Activated T-helper 1 cell treated with anti-CD3 and anti-CD28 coated beads, Interleukin-2, amount 50 U/mL, for 16 hours (primary cell): ENCODE measurements at places on chromosomes 4 and X.

GRCh38 chrX:14032406-14032805, 2.7 kb upstream of the GEMIN8 start:
- DNase-seq: peak; percentile 4

DNA sequence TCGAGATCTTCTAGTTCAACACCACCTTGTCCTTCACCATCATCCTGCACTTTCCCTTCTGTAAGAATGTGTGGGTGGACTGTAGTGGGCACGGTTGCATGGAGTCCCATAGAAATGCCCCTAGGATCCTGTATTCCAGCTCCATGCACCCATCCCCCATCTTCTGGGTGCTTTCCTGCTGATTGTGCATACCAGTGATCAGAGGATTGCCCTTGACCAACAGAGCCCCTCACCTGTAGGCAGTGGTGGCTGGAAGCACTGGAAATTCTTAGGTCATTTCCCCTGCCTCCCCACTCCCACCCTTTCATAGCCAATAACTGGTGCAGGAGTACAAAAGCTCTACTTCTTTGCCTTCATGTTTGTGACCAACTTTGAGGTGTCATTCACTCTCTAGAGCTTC, 213.4 kb upstream of the ARSJ start:
- no peak for DNase-seq

DNA sequence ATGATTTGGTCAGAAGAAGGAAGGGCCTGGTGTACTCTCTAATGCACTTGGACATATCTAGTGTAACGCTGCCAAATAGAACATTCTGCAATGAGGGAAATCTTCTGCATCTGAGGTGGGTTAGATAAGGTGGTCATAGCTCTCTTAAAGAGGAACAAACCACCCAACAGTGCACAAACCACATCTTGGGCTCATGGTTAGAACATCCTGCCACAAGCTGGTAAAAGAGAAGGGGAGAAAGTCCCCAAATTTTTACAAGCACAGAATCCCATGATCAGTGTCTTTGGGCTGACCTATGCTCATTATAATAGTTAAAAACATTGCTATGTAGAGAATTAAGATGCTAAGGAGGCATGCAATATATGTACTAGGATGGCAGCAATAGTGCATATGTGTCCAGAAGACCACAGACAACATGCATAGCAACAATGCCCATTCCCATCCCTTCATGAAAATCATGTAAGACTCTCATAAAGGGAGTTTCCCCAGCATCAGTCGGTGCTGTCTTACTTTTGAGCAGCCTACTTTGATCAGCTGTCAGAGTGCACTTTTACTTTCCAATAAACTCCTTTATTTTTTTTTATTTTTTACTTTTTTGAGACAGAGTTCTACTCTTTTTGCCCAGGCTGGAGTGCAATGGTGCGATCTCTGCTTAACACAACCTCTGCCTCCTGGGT, 99.7 kb upstream of the SLC7A11 start:
- no peak for DNase-seq

DNA sequence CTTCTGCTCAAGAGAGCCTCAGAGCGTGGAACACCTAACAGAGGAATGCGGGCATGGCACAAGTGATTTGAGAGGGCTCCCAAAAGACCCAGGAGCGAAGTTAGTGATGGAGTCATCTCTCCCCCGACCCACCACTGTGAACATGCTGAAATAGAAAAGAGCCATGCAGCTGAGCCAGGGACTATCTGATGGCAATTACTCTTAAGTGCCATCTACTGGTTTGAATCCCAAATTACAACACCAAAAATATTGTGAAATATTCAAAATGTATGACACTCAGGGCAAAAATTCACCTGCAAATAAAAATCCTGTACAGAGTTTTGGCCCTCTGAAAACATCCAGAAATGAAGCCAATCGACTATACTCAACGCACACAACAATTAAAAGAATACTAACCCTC, 2038.9 kb upstream of the ADGRL3 start:
- DNase-seq: no peak

DNA sequence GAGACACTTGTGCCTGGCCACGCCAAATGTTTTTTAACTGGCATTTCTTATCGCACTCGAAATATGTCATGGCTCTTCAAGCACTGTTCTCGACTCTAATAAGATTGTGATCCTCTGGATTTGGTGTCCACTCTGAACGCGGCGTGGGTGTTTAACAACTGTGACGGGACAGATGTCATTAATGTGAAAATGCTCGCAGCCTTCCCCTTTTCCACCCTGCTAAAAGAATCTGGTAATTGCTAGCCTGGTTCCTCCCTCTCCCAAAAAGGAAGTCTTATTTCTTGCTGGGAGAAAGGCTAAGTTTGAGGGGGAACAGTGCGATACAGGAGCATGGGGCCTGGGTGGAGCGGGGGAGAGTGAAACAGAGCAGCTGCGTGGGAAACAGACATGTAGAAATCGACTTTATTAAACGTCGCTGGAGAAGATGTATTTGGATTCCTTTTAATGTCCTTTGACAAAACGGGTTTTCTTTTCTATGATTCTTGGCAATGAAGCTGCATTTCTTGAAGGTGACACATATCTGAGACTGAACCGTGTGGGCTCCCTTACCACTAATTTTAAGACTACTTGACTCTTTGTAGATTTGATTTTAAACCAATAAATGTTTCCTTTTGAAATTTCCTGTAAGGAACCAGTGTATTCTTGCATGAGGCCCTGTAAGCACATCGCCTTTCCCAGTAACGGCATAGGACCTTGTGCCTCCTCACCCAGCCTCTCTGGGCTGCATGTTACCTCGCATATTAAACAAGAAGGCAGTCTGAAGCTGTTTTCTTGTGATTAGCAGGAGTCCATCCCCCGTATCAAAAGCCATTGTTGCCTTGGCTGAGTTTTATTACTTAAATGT, 17.8 kb downstream of the TBC1D1 start:
- DNase-seq: no peak

DNA sequence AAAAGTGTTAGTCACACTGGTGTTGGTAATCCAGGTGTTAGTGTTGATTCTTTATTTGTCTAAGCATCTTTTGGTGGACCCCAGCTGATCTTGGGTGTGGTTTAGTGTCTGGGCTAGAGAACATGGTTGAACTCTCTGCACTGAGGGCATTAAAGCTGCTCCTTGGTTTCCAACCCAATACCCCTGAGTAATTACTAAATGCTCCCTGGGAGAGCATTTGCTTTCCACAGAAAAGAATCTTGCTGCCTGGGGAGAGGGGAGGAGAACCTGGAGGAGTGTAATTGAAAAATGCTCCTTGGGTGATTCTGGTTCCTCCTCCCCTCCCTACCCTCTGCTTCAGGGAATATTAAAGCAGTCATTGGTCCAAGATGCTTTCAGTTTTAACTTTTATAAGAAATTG, 3.1 kb downstream of the GUCY1B1 start:
- no peak for DNase-seq

GRCh38 chrX:22063284-22063683, 31.2 kb downstream of the PHEX start:
- no peak for DNase-seq

DNA sequence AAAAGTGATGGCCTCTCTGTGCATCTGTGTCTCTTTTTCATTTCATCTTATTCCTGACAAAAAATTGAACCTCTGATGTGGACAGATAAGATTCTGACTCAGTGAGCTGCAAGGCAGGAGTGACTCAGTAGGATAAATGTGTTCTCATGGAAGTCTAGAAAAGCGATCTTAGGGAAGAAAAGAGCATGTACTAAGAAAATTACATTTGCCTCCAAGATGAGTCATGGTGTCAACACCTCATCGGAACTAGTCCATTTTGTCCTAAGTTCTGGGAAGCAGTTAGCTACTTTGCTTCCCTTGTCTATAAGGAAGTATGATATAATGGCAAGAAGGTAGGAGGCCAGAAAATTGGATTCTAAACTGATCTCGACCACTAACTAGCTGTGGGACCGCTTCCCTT, 83.5 kb upstream of the AFF2 start:
- no peak for DNase-seq

DNA sequence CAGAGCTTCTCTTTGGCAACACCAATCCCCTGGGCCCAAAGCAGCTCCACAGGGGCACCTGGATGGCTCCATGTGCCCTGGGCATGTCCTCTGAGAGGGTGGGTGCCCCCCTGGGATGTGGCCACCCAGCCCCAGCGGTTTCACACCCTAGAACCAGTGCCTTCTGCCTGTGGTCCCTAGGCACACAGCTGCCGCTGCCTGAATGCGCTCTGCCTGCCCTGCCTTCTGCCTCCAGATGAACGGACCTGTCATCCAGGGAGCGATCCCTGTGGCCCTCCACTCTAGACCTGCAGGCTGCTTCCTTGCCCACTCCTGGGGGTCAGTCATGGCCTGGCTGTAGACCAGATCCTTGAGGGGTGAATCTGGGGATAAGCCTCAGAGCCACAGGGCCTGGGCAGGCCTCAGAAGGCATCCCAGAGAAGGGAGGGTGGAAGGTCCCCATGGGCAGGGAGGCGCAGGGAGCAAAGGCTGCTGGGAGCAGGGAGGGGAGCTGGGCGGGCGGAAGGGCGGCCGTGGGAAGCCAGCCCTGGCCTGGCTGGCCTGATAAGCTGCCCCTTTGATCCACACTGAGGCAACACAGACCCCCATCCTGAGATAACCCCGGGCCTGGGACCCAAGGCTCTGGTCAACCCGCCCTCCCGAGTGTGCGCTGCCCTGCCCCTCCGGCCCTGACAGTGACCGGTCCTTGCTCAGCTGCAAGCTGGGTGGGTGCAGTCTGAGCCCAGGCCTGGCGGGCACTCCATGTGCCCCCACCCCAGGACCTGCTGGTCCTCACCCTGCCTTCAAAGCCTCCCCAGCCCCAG, 8.1 kb upstream of the FGFR3 start:
- no peak for DNase-seq

GRCh38 chrX:68669871-68670270, 22.4 kb downstream of the STARD8 start:
- DNase-seq: no peak

DNA sequence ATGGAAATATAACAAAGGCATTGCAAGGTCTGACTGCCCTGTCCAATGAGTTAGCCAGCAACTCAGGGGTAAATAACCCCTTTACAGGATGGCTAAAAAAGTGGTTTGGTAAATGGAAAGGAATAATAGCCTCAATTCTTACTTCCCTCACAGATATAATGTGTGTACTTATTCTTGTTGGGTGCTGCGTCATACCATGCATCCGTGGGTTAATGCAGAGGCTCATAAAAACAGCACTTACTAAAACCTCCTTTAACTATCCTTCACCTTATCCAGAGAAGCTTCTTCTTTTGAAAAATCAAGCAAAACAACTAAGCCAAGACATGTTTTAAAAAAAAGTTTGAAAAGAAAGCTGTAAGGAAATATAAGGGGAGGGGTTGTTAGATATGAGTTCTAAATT, 301.0 kb downstream of the PAPSS1 start:
- DNase-seq: no peak

DNA sequence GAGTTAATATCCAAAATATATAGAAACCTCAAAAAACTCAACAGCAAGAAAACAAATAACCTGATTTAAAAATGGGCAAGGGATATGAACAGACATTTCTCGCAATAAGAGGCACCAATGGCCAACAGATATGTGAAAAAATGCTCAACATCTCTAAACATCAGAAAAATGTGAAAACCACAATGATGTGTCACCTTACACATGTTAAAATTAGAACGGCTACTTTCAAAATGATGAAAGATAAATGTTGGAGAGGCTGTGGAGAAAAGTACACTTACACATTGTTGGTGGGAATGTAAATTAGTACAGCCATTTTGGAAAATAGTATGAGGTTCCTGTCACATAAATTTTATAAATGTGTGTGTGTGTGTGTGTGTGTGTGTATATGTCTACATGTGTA, 731.3 kb downstream of the DMD start:
- no peak for DNase-seq

- no peak for DNase-seq
Measured at GRCh38 chr4:7852568-7853185, 87.0 kb downstream of the AFAP1 start.

DNA sequence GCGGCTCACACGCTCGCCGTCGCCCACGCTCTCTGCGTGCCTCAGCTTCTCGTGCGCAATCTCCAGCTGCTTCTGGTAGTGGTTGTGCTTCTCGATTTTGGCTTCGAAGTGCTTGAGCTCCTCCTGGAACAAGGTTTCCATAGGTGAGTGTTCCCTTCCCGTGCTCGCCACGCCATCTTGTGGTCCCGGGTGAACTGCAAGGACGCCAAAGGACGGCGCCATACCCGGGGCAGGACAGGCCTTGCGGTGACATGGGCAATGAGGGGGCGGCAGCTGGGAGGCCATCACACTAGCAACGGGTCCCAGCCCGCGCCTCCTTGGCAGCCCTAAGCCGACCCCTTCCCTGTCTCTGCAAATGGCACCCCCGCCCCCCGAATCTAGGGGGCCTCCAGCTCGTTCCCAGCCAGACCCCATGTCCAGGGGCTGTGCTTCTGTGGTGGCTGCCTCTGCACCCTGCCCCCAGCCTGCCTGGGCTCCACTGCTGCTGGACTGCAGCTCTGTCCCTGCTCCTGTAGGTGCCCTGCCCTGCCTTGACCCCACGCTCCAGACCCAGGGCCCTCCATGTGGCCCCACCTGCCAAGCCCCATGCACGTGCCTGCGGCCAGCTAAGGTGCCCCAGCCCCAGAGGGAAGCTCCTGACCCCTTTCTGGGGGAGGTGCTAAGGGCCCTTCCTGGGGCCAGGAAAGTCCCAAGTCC, 17.3 kb downstream of the LRPAP1 start:
- DNase-seq: no peak

DNA sequence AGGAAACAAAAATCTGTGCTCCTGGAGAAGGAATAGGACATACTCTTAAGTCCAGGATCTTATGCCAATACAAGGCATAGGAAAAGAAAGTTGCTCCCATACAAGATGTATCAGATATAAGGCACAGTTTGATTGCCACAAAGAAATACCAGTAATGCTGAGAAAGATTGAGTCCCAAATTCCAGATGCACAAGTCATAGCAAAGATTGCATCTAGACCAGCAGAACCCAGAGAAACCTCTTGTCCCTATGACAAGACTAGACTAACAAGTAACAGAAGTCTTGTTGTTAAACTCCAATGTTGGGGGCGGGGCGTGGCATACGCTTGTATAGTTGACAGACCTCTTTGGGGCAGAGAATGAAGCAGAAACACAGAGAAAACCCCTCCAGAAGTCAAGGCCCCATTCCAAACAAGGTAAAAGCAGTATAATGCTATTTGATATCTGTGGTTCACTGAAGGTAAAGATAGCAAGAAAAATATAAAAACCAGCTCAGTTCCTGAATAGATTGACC, 671.5 kb upstream of the GRIA3 start:
- no peak for DNase-seq

DNA sequence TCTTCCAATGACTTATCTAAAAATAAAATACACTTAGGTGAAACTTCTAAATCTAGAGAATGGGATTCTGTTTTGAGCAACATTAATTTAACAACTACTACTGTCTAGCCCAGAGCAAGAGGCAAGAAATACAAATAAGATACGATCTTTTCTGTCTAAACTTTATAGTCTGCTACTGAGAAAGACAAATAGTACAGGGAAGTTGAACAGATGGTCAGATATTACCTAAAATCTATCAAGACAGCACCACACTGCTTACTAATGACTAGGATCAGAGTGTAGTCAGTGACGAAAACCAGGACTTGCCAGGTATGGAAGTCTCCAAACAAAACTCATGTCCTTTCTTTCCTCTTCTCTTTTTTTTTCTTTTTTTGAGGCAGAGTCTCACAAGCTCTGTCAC, 7.1 kb downstream of the FAM13A start:
- no peak for DNase-seq
